ENCODE measurements at places on chromosomes 1 and 21.
A peak's percentile ranks its signal among the peaks of the same experiment; 100 is the strongest.

DNA sequence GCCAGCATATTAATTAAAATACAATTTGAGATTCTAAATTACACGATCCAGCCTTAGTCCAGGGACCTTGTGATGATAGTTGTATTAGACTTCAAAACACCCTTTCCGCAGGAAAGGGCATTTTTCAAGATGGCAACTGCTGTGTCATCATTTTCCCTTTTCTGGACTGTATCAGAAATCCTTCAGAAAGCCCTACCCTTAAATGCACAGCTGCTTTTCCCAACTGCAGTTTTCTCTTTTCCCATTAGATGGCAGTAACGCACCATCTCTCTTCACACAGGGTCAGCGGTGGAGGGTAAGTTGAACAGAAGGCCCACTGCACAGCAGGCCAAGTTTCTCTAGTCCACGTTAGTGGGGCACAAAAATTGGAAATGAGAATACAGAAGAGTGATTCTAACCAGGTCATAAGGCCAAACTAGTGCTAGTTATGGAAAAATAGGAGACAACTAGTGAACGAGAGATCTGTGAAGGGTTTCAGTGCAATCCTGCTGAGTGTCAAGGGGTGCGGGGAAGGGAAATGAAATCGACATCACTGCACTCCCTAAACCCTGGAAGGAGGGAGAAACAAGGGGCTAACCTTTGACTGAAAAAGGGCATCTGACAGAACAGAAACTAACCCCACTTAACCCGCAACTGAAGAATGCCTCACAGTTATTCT lies 22.1 kb upstream of the TDRD10 start:
- no peak overlapping the region for H3K27ac ChIP-seq
- no peaks in the 10 kb centered on the region for H3K36me3 ChIP-seq
- DNase-seq, result peak; percentile 73
- no peaks in the 10 kb centered on the region for H3K27me3 ChIP-seq
- no peak overlapping the region for H3K4me3 ChIP-seq
- H3K4me1 ChIP-seq, result no peaks in the 10 kb centered on the region

DNA sequence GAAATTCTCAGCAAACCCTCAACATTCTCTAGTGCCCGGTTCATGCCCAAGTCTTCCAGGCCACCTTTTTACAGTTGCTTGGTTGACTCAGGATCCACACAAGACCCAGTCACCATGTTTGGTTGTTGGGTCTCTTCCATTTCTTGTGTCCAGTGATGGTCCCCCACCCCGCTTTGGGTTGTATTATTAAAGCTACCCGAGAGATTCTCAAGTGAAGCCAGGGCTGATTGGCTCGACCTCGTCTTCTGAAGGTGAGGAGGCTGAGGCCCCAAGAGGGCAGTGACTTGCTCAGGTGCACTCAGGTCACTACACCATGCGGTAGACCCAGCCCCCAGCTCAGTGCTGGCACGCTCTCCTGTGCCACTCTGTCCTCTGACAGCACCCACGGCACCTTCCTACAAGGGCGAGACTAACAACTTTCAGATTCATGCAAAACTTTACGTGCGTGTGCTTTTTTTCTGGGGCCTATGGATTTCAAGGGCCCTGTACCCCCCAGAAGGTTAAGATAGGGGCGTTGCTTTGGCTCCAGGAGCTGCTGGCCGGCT lies 50.3 kb downstream of the CAPN9 start:
- no peak overlapping the region for H3K4me3 ChIP-seq
- DNase-seq, result no peak
- peaks cover 7% of the 10 kb centered on the region for H3K27me3 ChIP-seq

DNA sequence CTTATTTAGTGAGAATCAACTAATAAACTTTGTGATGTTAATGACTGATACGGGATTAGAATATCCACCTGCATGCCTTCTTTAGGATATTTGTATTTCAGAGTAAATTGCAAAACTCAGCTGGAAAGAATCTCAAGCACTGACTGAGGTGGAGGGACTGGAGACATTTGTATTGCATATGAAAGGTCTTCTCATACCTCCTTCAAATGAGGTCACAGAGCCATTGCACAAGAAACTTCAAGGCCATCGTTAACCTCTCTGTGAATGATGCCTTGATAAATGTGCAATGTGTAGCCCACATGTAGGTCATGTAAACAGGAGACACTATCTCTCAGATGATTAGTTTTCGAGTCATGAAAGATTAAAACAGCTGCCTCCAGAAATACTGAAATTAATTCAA lies 531.7 kb upstream of the PLXNA2 start:
- H3K4me3 ChIP-seq, result no peak overlapping the region
- no peak for DNase-seq
- no peaks in the 10 kb centered on the region for H3K36me3 ChIP-seq
- no peaks in the 10 kb centered on the region for H3K27me3 ChIP-seq

GRCh38 chr1:22263359-22263758 lies 120.5 kb upstream of the WNT4 start:
- H3K27me3 ChIP-seq, result peaks cover 6% of the 10 kb centered on the region
- no peak overlapping the region for H3K4me3 ChIP-seq
- H3K36me3 ChIP-seq, result no peaks in the 10 kb centered on the region
- no peak overlapping the region for H3K27ac ChIP-seq
- H3K4me1 ChIP-seq, result no peaks in the 10 kb centered on the region
- DNase-seq, result no peak

GRCh38 chr1:107879927-107880326 lies 85.1 kb downstream of the VAV3 start:
- peaks cover 15% of the 10 kb centered on the region for H3K36me3 ChIP-seq
- no peaks in the 10 kb centered on the region for H3K27me3 ChIP-seq
- DNase-seq, result no peak
- H3K4me3 ChIP-seq, result no peak overlapping the region
- peaks cover 72% of the 10 kb centered on the region for H3K4me1 ChIP-seq

DNA sequence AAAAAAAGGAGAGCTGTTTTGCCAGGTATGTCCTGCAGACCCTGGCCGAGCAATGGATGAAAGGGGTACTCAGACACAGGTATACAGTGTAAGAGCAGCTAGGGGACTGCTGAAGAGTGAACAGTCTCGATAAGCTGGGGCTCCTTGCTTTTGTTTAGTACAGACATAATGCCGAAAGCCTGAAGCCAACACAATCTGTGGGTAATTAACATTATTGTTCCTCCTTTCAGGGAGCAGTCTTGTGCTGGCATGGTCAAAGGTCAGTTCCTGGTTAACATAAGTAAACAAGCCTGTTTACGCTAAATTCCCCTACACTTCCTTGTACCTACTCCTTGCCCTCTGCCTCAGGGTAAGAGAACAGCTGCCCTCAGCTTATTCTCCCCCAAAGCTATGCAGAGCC lies 272.3 kb upstream of the ST6GALNAC5 start:
- H3K27me3 ChIP-seq, result peaks cover 2% of the 10 kb centered on the region
- no peaks in the 10 kb centered on the region for H3K4me1 ChIP-seq
- H3K27ac ChIP-seq, result no peak overlapping the region
- no peak for DNase-seq
- no peaks in the 10 kb centered on the region for H3K36me3 ChIP-seq

DNA sequence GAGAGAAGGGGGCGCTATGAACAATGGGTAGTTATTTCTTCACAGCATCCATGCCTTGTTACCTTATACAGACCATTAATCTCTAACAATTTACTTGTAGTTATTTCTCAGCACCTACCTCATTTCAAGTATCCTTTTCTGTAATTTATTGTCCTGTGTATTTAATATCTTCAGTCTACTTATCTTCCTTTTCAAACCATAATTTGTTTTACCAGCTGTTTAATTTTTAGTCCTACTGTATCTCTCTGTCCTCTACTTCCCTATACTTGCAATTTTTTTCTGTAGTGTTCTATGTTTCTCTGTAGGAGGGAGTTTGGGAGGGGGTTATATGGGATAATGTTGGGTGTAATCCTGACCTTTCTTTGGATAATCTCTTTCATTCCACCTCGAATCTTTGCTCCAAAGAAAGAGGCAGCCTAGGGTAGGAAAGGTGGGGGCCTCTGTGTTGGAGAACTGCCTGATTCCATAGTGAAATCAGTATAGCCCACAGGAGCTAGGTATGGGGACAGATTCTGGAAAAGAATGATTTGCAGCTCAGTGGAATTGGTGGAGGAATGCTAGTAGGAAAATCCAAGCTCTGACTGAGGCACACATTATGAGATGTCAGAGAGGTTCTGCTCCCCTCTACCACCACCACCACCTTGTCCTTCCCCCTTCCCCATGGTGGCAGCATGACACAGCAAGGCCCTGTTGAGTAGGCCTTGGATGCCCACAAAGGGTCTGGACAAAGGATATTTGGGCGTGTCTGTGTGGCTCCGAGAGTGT lies 642 bp downstream of the MLLT11 start:
- peaks cover 43% of the 10 kb centered on the region for H3K4me1 ChIP-seq
- H3K27ac ChIP-seq, result peak overlapping the region; percentile 99
- peaks cover 27% of the 10 kb centered on the region for H3K36me3 ChIP-seq
- no peak for DNase-seq

GRCh38 chr1:55262822-55263221 lies 47.7 kb upstream of the USP24 start:
- no peak overlapping the region for H3K27ac ChIP-seq
- no peak overlapping the region for H3K4me3 ChIP-seq
- H3K4me1 ChIP-seq, result peaks cover 8% of the 10 kb centered on the region
- H3K27me3 ChIP-seq, result peaks cover 6% of the 10 kb centered on the region

DNA sequence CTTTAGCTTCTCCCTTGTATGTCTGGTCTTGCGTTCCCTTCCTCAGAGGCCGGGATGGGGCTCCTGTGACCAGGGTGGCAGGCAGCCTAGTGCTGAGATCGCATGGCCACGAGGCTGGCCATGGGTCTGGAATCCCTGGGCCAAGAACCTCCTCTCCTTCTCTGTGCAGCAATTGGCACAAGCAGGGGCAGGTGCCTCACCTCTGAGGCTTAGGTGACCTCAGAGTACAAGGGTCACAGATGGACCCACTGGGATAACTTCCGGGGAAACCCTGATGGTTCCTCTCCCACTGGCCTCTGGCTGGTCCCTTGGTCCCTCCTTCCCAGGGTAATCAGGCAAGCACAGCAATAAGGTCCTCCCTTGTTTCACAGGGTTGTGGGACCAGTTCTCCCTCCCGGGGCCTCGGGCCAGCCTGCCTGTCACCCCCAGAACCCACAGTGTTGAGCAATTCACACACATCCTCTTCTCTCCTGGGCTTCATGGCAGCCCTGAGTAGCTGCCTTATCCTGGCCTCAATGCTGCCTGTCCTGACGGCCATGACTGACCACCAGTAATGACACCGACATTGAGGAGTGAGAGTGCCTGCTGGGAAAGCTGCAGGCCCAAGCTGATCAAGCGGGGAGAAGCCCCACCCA lies 38.6 kb downstream of the BMP8A start:
- H3K27ac ChIP-seq, result no peak overlapping the region
- H3K4me3 ChIP-seq, result no peak overlapping the region
- no peak for DNase-seq
- peaks cover 11% of the 10 kb centered on the region for H3K4me1 ChIP-seq
- H3K36me3 ChIP-seq, result peaks cover 36% of the 10 kb centered on the region
- H3K27me3 ChIP-seq, result peaks cover 2% of the 10 kb centered on the region

GRCh38 chr1:64624218-64624713 lies 120.6 kb upstream of the RAVER2 start:
- peaks cover 3% of the 10 kb centered on the region for H3K27me3 ChIP-seq
- H3K27ac ChIP-seq, result no peak overlapping the region
- DNase-seq, result no peak
- no peak overlapping the region for H3K4me3 ChIP-seq
- H3K36me3 ChIP-seq, result no peaks in the 10 kb centered on the region

DNA sequence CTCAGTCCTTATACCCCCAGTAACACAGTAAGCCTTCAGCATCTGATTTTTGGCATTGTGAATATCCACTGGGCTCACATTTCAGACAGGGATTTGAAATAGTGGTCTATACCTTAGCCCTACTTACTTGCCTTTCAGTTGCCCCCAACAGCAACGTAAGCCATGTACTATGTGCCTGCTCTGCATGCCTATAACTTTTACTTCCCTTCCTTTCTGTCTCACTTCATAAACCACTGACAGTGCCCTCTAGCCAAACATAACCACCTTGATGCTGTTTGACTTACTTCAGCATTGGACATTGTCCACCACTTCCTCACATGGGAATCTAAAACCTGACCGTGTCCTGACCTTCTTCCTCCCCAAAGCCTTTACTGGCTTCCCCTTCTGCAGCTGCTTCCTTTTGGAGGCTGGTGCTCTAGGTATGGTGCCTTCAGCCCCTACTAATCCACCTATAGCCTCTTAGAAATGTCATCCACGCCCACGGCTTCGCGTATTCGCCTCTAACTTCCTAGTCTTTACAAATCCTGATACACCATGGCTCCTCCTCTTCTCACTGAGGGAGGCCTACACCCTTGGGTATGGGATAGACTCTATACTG lies 3.6 kb upstream of the ZNF672 start:
- H3K36me3 ChIP-seq, result no peaks in the 10 kb centered on the region
- no peak for DNase-seq
- H3K27ac ChIP-seq, result no peak overlapping the region
- no peak overlapping the region for H3K4me3 ChIP-seq
- H3K27me3 ChIP-seq, result peaks cover 7% of the 10 kb centered on the region

DNA sequence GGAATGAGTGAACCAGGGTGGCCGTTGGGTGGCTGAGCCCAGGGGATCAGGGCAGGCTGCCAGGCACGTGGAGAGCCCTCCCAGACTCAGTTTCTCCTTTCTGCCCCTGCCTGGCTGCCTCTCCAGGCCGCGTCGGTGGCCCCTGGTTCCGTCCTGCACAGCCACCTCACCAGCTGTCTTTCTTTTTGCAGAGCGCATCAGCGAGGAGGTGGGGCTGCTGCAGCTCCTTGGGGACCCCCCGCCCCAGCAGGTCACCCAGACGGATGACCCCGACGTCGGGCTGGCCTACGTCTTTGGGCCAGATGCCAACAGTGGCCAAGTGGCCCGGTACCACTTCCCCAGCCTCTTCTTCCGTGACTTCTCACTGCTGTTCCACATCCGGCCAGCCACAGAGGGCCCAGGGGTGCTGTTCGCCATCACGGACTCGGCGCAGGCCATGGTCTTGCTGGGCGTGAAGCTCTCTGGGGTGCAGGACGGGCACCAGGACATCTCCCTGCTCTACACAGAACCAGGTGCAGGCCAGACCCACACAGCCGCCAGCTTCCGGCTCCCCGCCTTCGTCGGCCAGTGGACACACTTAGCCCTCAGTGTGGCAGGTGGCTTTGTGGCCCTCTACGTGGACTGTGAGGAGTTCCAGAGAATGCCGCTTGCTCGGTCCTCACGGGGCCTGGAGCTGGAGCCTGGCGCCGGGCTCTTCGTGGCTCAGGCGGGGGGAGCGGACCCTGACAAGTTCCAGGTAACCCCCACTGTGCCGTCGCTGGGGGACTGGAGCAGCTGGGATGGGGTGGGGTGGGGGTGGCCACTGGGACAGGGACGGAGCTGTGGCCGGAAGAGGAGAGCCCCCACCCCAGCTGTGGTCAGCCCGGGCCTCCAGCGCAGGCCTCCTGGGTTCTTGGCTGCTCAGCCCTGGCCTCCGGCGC lies 63.3 kb downstream of the COL18A1 start:
- H3K36me3 ChIP-seq, result no peaks in the 10 kb centered on the region
- H3K27ac ChIP-seq, result no peak overlapping the region
- H3K27me3 ChIP-seq, result peaks cover 5% of the 10 kb centered on the region
- DNase-seq, result no peak

DNA sequence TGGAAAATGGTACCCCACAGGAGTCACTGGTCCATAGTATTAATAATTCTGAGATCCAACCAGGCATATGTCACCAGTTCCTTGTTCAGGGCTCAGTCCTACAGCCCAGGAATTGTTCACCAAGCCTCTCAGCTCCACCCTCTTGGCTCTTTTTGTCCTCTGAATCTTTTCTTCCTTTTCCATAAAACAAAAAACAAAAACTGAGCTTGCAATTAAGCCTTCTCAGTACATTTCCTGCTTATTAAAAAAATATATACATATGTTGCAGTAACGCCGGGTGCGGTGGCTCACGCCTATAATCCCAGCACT lies 23.4 kb upstream of the KIF1B start:
- peaks cover 10% of the 10 kb centered on the region for H3K36me3 ChIP-seq
- no peak overlapping the region for H3K27ac ChIP-seq
- H3K4me1 ChIP-seq, result no peaks in the 10 kb centered on the region
- no peak overlapping the region for H3K4me3 ChIP-seq

Measured in immature natural killer cell (primary cell).